ENCODE measurements at places on chromosomes 1 and 21.

DNA sequence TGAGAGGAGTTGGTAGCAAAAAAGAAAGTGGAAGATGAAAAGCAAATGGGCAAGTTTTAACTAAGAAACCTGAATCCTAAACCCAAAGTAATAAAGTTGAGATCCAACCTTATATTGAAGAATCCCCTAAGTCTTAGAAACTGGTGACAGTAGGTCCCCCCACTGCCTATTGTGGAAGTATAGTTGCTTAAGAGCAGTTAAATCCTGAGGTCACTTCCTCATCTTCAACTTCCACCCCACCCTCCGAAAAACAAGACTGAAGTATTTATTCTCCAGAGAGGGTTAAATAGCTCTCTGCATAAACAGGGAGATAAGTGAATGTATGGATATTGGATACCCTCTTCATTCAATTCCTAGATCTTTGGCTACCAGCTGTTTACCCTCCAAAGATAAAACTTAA, 3.3 kb upstream of the DSTYK start:
- no peak for DNase-seq

- no peak for DNase-seq
Measured at GRCh38 chr1:109300650-109301151, 6.1 kb downstream of the MYBPHL start.

- no peak for DNase-seq
Measured at GRCh38 chr21:42258885-42259407, 40.0 kb downstream of the ABCG1 start.

GRCh38 chr21:14383596-14384180, 742 bp upstream of the HSPA13 start:
- no peak for DNase-seq

- DNase-seq: no peak
Measured at GRCh38 chr21:26534517-26534916, 38.6 kb downstream of the CYYR1 start.

DNA sequence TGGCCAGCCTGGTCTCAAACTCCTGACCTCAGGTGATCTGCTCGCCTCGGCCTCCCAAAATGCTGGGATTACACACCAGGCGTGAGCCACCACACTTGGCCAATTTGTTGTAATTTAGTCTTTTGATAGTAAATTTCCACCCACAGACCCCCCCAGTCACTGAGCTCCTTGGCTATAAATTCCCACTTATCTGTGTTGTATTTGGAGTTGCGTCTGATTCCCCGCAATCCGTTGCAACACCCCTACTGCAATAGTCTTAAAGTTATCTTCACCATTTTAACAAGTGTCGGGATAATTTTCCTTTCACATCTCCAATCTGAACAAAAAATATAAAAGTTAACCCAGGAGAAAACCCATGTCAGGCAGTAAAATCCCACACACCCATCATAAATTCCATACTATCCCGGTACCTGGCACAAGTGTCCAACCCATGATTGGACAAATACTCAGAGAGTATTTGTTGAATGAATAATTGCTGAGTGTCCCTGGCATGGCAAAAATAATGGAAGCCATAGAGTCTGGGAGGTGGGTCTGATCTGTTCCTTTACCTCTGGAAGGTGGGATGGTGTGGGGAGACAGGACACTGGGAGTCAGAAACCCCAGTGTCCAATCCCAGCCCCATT, 9.3 kb upstream of the CNR2 start:
- DNase-seq: no peak

GRCh38 chr1:2967329-2967725, 53.9 kb upstream of the ACTRT2 start:
- no peak for DNase-seq

GRCh38 chr1:14613926-14614325, 15.4 kb downstream of the KAZN start:
- DNase-seq: no peak

DNA sequence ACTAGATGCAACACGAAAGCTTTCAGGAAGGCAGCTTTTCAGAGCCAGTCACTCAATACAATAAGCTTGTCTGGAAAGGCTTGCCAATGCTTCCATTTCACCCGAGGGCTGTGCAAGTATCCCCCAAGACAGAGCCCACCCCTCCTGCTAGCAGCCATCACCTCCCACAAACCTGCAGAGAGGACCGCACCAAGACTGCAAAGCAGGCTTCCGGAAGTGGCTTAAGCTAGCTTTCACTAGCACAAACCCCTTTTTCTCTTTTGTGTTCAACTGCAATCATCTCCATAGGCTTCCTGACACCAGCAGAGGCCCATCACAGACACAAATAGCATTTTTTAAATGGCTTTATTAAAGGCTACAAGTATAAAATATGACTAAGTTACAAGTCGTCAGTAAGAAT, 31.5 kb downstream of the C1orf198 start:
- DNase-seq: no peak

GRCh38 chr1:222126052-222126451, 384.2 kb upstream of the DUSP10 start:
- no peak for DNase-seq

DNA sequence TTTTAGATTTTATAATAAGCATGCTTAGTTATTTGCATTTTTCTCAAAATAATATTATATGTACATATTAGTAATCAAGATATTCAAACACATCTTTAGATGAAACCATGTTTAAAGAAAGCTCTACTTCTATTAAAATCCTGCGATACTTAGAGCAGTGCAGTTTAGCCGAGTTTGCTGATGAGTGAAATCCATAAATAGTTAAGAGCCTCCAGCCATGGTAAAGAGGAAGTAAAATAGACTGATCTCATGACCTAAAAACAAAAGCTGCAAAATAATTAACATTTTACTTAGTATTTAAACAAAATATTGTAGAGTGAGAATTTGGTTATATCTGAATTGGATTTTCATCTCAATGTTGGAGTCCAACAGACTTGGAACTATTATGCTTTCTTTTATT, 147.4 kb upstream of the NRIP1 start:
- no peak for DNase-seq

DNA sequence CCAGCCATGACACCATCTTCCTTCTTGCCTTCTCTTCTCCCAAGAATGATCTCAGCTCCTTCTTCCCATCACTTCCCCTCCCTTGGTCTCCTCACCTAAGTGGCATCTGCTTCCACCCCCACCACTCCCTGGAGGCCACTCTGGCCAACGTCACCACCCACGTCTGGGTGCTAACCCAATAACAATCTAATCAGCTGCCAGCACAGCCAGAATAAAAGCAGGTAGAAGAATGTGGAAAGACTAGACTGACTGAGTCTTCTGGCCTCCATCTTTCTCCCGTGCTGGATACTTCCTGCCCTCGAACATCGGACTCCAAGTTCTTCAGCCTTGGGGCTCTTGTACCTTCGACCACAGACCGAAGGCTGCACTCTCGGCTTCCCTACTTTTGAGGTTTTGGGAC, 245.3 kb upstream of the CSF3R start:
- no peak for DNase-seq

GRCh38 chr1:192382758-192383157, 66.0 kb downstream of the RGS21 start:
- DNase-seq: no peak

- DNase-seq: no peak
Measured at GRCh38 chr21:25660233-25660632, 21.2 kb downstream of the JAM2 start.

DNA sequence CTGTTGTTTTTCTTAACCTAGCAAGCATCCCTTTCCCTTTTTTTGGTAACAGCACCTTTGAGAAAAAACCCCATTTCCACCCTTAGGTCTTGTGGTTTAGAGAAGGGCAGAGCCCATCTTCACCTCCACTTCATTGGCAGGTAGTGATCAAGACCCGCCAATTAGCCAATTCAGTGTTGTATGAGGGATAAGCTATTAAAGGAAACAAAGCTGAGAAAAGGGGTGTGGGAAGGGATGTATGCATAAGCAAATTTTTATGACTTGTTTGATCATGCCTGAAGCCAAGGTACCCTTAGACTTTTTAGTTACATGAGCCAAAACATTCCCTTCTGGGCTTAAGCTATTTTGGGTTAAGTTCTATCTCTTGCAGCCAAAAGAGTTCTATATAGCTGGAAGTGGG, 3.6 kb upstream of the ZNF697 start:
- no peak for DNase-seq

GRCh38 chr1:155187456-155187891, 13.8 kb downstream of the TRIM46 start:
- no peak for DNase-seq

DNA sequence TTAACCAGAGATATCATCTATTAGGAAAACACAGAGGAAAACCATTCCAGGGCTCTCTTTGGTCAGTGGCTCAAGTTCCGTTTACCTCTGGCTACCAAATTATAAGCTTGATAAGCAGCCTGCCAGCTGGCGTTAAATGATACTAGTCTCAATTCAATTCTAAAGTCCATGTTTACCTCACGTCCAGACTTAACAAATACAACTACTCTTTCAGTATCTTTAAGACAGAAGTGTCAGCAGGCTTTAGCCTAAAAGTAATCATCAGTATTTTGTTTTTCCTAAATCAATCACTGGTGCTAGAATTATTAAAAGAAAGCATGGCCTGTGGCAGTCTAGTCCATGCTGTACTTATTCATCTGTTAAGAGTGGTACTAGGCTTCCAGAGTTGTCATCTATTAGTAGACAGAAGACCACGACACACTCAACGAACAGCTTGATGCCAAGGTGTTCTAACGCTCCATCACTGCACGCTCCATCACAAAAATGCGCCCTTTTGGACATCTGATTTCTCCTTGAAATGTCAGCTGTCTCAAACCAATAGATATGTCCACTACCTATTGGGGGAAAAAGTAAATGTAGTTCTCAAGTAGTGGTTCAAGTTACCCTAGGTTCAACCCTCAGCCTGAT, 1.5 kb downstream of the IVNS1ABP start:
- no peak for DNase-seq

GRCh38 chr1:169692756-169693460, 18.5 kb downstream of the SELL start:
- DNase-seq: peak; percentile 48

DNA sequence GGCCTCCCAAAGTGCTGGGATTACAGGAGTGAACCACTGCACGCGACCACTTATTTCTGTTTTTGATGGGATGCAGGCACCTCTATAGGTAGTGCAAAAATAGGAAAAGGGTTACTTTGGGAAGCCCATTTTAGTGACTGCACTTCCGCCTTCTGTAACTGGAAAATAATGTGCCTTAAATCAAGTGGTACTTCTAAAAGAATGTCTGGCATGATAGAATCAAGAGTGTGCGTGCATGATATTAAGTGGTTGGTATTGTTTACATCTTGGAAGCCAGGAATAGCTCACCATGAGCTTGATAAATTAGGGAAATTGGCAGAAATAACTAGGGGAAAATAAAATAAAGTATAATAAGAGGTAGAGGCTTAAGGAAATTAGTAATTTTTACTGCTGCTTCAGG, 1067.0 kb downstream of the ADGRL2 start:
- DNase-seq: no peak

DNA sequence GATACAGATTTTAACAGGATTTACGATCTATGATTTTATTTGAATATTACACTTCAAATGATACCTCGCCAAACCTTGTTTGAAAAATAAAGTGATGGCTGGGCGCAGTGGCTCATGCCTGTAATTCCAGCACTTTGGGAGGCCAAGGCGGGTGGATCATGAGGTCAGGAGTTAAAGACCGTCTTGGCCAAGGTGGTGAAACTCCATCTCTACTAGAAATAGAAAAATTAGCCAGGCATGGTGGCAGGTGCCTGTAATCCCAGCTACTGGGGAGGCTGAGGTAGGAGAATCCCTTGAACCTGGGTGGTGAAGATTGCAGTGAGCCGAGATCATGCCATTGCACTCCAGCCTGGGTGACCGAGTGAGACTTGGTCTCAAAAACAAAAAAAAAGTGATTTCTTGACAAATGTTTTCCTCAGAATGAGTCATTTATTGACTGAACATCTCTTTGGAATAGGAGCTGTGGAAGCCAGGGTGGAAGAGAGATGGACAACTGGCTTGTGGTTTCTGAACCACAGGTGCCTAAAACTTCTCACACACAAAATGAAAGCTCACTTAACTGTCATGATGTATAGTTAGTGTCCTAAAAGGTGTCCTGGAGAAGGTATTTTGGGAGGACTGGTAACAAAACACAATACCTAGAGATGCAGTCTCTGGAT, 11.9 kb downstream of the PKNOX1 start:
- no peak for DNase-seq

- DNase-seq: no peak
Measured at GRCh38 chr1:31795096-31795675, 20.6 kb downstream of the SPOCD1 start.

DNA sequence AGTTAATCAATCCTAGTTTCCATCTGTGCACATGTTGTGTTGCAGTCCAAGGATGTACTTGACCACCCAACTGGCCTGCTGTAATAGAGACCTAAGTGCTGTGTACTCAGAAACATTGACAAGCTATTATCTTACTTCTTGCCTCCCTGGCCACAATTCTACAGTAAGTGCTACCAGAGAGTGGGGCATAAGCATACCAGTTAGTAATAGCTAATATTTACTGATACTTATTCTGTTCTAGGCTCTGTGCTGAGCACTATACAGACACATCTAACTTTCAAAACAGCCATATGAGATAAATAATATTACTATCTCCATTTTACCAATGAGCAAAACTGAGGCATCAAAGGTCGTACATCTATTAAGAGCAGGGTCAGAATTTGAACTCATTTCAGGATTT, 49.5 kb upstream of the NPL start:
- DNase-seq: no peak

DNA sequence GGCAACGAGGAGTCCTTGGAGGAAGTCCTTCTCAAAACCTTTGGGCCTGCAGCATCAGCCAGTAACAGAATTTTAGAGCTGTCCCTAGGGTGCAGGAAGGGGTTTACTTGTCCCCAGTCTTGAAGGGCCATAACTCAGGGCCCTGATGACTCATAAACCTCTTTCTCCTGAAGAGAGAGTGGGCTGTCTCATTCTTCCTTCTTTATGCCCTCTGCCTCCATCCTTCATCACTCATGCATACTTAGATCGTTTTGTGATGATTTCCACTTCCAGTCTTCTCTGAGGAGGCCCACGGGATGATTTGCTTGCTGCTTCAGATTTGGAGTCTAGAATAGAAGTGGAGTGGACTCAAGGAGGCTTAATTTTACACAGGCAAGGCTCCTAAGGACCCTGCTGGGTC, 60.2 kb downstream of the NDUFS5 start:
- DNase-seq: no peak
